SW 1271 (cell line): ENCODE measurements at places on chromosomes 6 and 20.

DNA sequence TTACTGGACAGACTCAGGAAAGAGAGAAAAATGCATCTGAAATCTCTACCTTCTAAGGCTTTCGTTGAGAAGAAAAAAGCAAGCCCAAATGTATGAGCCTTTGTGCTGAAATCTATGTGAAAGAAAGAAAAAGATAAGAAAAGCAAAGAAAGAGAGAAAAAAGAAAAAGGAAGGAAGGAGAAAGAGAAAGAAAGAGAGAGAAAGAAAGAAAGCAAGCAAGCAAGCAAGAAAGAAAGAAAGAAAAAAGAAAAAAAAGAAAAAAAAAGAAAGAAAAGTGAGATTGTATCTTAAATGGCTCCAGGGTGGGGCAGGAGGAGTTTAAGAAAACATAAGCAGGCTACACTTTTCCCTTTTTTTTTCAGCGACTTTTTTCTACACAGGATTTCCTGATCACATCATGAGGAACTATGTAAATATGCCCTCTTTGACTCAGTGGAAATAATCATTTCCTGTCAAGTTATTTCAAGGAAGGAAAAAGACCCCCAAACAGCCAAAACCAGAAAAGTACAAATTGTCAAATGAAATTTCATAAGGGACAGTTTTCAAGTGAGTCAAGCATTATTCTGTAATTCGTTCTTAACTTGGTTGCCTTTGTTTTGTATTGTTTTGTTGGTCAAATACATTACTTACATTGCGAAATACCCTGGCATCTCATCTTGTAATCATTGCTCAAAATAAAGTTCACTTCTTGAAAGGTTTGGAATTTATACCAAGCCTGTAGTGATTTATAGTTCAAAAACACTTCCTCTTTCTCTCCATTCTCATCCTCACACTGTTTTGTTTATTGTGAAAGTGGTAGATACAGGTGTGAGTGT lies 79.5 kb upstream of the RNF217 start:
- peak; percentile 40 for DNase-seq

DNA sequence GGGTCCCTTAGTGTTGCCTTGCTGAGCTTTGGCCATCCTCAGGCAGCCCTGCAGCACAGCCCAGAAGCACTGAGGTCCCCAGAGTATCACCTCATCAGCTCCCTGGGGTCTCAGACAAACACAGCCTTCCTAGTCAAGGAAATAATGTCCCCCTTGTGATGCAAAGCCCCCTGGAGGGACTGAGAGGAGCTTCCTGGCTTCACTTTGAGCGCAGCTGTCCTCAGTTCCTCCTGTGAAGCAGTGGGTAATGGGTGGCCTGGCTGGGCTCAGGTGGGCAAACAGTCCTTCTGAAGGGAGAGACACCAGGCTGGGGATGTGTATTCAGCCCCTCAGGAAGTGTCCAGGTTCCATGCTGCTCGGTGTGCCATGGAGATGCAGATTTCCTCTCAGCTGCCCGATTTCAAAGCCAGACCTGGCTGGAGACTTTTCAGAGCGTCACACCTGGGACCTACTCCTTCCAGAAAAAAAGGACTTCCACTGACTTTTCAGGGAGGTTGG lies 79.2 kb upstream of the FOXA2 start:
- no peak for DNase-seq

DNA sequence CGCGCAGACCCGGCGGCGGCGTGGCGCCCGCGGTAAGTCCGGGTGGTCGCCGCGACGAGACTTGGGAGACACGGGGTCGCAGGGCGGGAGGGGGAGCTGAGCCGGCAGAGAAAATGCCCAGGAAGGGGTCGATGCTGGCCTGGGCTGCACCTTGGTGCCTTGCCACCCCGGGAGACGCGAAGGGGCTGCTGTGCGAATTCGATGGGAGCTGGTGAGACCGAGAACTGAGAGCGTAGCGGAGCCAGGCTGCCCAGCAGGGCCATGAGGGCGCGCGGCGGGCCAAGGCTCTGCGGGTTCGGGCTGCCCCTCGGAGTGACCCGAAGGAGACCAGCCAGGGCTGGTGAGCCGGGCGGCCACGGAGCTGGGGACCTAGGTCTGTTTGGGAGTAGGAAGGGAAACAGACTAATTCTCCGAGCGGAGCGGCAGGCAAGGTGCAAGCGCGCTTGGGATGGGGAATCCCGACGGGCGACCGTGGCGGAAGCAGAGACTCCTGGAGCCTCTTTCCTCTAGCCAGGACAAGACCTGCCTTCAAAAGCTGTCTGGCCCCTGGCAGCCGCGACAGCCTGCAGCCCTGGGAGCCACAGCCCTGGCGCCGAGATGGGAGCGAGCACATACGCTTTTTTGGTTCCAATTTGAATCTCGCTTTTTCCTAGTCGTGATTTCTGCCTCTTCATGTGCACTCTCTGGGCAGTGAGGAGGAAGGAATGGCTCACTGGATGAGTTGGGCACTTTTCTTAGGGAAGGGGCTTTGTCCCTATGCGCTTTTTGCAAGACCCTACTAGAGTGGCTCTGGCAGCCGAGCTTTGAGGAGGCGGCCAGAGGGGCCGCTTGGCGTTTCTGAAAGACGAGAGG lies 691 bp downstream of the SYNDIG1 start:
- DNase-seq = no peak

DNA sequence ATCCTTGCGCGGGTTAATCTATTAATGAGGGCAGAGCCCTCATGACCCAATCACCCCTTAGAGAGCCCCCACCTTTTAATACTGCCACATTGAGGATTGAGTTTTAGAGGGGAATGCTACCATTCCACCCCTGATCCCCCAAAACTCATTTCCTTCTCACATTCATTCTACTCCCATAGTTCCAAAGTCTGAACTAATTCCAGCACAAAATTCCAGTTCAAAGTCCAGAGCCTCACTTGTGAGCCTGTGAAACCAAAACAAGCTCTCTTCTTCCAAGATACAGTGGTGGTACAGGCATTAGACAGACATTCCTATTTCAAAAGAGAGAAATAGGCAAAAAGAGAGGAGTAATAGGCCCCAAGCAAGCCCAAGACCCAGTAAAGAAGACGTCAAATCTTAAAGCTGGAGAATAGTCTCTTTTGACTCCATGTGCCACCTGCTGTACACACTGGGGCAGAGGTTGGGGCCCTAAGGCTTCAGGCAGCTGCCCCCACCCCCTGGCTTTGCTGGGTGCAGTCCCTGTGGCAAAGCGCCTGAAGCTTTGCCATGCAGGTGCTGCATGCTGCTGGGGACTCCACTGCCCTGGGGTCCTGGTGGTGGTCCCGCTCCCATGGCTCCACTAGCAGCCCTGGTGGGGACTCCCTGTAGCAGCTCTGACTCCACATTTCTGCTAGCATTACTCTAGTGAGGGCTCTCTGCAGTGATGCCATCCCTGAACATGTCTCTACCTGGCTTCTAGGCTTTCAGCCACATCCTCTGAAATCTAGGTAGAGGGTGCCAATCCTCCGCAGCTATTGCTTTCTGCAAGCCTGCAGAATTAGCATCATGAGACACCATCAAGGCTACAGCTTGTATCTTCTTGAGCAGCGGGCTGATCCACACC lies 41.3 kb downstream of the RSPH3 start:
- DNase-seq = no peak

DNA sequence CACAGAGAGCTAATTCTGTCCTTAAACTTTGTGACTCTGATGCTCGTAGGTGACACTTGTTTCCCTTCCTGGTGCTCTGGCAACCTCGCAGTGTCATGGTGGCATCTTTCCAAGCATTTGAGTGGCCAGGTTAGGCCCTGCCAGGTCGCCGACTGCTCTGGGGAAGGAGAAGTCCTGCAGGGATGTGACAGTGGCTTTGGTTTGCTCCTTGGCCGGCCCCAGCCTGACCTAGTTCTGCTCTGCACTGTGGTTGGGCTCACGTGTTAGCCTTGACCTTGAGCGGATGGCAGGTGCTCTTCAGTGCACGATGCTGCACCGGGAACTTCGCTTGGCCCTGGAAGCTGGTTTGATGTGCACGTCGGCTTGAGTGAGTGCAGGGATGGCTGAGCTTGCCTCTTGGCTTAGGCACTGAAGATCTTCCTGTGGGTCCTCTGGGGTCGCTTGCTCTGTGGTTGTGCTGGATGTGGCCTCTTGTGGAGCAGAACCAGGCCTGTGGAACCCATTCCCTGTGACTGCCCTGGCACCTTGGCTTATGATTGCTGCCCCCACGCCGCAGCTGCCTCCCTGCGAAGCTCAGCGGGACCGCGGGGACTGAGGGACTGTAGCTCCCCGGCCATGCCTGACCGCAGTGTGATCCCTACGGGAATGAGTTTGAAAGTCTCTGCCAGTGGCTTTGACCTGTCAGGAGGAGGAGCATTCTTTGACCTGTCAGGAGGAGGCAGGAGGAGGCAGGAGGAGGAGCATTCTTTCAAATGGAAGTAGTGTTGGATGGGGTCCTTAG lies 8.7 kb downstream of the OSBPL2 start:
- no peak for DNase-seq

DNA sequence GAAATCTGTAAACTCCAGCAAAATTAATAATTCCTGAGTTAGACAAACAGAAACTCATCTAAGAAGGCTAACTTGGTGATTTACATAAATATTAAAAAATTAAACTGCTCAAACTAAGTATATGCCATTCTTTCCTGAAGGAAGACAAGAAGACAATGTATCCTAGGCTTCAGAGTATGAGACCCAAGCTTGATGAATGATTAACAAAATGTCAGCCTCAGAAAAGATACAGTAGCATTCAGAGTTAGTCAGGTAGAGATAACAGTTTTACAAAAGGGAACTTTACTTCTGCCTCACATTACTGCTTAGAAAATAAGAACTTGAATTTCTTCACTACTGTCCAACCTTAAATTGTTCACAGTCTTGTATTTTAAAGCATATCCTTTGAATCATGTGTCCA lies 12.0 kb downstream of the CSNK2A1 start:
- DNase-seq = no peak

DNA sequence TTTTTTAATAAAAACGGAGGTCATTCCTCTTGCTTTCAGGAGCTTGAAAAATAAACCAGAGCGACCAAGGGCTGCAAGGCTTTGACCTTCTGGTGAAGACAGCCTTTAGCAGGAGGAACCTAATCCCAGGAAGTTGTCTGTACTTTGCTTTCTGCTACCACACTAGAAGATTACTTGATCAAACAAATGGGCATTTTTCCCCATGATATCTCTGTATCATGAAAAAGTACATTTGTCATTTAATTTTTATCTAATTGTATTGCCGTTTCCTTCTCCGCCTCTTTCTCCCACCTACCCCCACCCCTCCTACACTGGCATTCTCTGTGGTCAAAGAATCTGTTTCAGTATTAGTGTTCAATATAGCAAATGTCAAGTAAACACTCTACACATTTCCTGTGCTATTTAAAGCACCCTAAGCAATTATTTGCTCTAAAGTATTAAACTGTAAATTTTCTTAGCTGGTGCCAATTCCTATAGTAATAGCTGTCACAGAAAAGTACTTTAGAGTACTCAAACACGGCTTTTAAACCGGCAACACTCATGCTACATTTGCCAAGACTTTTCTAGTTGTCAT lies 29.7 kb downstream of the ATXN1 start:
- no peak for DNase-seq

- no peak for DNase-seq
These were observed 4.7 kb upstream of the SUPT3H start for GRCh38 chr6:45382391-45382790.

DNA sequence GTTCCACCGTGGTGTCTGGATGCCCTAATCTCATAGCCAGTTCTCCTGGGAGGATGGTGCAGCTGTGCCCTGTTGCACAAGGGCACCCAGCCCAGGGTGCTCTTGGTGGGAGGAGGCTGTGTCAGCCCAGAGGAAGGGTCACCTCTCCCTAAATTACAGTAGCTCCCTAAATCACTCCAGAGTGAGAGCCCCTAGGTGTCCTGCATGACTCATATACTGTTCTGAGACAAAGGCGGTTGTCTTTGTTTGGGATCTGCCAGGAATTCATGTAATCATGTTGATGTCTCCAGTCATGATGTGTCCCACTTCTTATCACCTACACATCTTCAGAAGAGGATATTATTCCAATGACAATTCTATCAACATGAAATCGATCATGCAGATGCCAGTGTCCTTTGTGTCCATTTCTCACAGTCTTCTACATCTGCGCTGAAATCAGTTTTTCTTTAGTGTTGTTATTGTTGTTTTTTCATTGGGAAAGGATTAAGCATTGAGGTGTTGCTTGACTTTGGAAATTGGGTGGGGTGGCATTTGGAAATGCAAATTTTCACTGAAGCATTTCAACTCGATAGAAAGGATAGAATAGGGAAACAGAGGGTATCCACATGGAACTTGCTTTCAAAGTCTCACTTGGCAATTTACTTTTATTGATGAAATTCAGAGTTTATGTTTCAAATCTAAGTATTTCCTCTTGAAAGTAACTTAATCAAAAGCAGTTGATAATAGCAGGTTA lies 19.5 kb downstream of the PERP start:
- no peak for DNase-seq

- no peak for DNase-seq
These were observed 36.9 kb upstream of the CCDC167 start for GRCh38 chr6:37536491-37537190.

DNA sequence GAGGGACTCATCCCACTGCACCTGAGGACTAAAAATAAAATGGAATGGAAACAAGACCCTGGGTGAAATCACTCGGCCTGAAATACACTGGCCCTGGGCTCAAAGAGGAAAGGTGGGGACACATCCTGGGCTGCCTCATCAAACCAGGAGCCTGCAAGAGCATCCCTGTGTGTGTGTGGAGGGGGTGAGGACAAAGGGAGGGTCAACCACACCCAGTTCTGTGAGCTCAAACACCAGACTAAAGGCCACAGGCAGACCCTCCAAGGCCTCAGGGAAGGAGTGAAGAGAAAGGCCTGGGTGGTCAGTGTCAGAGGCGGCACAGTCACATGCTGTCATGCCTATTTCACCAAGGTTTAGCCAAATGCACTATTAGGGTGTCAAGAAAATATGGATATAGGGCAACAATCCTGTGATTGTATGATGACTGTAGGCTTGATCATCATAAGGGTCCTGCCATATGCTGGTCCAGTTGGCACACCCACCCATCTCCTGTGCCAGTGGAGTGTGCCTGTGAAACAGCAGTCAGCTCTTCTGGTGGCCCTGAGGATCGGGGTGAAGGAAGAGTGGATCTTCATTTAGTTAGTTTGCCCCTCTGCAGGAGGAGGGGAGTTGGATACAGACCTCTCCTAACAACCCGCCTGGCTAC lies 28.9 kb downstream of the SRSF3 start:
- no peak for DNase-seq

DNA sequence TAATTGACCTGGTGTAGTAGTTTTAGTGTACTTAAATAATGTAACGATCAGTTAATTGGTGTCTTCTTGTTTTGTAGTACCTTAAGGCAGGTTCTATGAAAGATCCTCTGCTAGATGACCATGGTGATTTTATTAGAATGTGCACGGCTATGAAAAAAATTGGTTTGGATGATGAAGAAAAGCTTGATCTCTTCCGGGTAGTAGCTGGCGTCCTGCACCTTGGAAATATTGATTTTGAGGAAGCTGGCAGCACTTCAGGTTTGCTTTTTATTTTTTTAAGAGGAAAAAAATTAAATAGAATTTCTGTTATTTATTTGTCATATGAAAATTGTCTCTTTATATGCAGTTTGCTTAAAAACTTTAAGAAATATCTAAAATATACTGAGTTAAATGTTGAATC lies 99.2 kb downstream of the MYO6 start:
- DNase-seq = no peak

- DNase-seq = no peak
These were observed 359.8 kb downstream of the ZFAND3 start for GRCh38 chr6:38179300-38179699.

GRCh38 chr6:150333585-150333941 lies 35.2 kb upstream of the IYD start:
- DNase-seq = no peak
